Muscle of leg (tissue), 16 donors: ENCODE measurements at places on chromosomes 5 and 9. TPM values are rescaled to one million over a fixed set of nuclear protein-coding genes. Genes with fewer than 3 reads are reported as not detected.

ALDH1A1 gene
- 32.9 TPM for polyA plus RNA-seq

ACOT12 gene
- not detected for polyA plus RNA-seq

DNA sequence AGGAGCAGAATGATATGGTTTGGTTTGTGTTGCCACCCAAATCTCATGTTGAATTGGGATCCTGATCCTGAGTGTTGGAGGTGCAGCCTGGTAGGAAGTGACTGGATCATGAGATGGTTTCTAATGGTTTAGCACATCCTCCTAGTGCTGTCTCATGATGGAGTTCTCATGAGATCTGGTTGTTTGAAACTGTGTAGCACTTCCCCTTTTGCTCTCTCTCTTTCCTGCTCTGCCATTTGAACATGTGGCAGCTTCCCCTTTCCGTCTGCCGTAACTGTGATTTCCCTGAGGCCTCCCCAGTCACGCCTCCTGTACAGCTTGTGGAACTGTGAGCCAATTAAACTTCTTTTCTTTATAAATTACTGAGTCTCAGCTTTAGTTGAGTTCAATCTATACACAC, 756.8 kb upstream of the CDH6 start:
- DNase-seq = peak; percentile 14

DNA sequence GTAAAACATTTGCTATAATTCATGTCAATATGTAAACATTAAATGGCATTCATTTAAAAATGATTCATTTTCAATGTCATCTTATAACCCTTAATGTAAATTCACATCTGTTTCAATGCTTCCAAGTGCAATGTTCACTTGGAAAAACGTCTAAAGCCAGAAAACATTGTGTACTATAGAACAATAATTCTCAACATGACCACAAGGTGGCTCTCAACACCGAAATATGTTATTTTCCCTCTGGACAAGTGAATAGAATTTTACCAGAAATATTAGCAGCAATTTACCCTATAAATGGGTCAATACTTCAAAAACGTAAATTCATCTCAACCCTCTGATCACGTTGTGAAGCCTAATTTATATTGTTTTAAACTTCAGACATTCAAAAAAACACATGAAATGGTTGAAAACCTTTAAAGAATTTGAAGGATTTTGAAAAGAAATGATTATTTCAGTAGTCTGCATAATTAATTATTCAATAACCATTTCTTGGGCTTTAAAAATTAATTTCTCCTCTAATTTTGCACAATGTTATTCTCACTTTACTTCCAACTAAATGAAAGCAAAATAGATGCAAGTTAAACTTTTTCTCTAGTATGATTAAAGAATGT, 11.0 kb downstream of the CDH10 start:
- DNase-seq = peak; percentile 82

DNA sequence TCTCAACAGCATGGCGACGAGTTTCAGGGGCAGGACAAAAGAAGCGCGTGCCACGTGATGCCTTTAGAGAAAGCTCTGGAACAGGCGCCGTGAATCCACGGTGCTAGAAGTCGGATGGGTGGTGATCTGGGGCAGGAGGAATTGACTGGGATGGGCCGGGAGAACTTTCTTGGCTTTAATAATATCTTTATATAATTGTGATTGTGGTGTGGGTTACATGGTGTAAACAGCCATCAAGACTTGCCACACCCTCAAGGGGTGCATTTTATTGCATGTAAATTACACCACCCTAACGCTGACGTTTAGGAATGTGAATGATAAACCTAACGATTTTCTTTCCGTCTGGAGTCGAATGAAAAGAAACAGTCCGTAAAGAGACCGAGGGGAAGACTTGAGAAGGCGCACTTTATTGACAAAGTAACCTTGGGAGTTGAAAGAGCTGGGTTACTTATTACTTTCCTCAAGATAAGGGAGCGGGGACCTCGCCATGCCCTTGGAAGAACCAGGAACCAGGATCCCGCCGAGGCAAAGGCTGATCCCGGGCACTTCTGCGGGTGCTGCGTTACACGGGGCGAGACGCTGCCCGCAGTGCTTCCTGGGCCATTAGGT, 8.5 kb downstream of the NRARP start:
- DNase-seq = no peak

- no peak for DNase-seq
Measured at GRCh38 chr9:114484215-114484853, 20.9 kb downstream of the WHRN start.
